B cell (primary cell): ENCODE measurements at places on chromosomes 2 and 18. TPM values are rescaled to one million over a fixed set of nuclear protein-coding genes. Genes with fewer than 3 reads are reported as not detected.

Gene PTPRN
- polyA plus RNA-seq = 0.04 and 0.09 TPM in 2 replicates

Gene EVX2
- not detected in 2 replicates for polyA plus RNA-seq

Gene SGPP2
- polyA plus RNA-seq = 0.52 and 1.5 TPM in 2 replicates

- no peak for DNase-seq
These were observed 79.9 kb downstream of the EPAS1 start for GRCh38 chr2:46377101-46377581.

- DNase-seq = no peak
These were observed 23.2 kb downstream of the IL1B start for GRCh38 chr2:112813280-112813966.

DNA sequence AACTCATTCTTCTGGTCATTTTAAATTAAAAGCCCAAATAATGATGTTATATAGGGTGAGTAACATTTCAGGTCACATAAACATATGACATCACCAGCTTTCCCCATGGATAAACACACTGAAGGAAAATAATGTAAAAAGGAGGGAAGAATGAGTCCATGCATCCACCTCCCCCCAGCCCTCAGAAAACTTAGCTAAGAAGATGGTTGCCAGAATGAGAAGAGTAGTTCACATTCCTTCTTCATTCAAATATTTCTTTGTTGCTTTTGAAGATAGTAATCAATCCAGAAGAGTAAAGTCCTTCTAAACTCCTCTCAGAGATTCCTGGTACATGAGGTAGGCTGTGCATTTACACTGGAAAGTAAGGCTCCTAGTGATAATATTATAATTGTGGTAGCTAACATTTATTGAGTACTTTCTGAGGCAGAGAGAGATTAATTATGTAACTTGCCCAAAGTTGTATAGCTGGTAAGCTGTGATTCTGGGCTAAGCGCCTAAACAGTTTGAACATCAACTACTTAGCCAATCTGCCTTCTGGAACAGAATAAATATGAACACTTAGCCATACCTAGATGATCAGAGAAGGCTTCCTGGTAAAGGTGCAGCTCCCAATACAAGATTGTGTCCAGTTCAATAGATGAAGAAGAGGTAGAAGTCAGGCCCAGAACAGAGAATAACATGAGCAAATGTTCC is 256.7 kb upstream of the FN1 start:
- DNase-seq = no peak

DNA sequence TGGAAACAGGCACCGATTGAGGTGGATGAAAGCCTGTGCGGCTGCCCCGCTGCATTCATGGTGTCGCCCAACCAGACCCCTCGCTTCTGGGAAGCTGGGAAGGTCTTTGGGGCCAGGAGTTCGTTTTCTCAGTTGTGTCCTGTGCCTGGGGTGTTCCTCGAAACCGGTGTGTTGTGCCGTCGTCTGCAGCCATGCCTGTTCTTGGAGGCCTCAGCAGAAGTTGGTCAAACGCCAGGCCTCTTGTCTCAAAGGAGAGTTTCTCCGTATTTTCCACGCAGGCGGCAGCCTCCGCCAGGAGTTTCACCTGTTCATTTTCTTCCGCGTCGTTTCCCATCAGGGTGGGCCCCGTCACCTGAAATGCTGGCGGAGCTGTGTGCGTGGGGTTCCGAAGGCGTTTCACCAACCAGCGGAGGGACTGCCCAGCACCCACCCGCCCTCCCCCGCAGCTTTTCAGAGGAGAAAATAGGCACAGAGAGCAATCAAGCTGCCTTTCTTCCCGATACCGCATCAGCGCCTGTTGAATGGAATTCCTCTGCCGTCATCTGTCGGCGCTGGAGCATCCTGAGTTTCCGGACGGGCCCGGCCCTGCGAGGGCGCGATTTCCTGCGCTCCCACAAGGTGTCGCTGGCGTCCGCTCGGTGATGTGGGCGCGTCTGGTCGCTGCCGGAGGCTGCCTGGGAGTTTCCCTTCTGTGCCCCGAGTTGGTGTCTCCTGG is 17.0 kb upstream of the NFATC1 start:
- peak; percentile 88 for DNase-seq

DNA sequence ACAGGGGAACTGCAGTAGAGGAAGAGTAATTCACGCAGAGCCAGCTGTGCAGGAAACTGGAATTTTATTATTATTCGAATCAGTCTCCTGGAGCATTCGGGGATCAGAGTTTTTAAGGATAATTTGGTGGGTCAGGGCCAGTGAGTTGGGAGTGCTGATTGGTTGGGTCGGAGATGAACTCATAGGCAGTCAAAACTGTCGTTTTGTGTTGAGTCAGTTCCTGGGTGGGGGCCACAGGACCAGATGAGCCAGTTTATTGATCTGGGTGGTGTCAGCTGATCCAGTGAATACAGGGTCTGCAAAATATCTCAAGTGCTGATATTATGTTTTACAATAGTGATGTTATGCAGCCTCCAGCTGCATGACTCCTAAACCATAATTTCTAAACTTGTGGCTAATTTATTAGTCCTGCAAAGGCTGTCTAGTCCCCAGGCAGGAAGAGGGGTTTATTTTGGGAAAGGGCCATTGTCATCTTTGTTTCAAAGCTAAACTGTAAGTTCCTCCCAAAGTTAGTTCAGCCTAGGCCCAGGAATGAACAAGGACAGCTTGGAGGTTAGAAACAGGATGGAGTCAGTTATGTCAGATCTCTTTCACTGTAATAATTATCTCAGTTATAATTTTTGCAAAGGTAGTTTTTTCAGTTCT is 67.0 kb downstream of the ASAP2 start:
- no peak for DNase-seq

DNA sequence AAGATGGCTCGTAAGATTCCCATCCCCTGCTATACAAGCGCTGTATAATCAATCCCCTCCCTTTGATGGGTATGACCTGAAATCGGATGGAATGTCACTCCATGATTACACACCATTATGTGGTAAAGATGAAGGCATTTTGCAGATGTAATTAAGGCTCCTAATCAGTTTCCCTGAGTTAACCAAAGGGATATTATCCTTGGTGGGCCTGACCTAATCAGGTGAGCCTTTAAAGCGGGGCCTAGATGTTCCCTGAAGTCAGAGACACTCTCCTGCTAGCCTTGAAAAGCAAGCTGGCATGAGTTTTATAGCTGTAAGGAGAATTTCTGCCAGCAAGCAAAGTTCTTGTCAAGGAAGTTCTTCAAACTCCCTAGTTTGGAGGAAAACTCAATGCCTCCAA is 223.8 kb upstream of the FN1 start:
- DNase-seq = no peak
